ENCODE measurements at places on chromosomes 2 and 18.

DNA sequence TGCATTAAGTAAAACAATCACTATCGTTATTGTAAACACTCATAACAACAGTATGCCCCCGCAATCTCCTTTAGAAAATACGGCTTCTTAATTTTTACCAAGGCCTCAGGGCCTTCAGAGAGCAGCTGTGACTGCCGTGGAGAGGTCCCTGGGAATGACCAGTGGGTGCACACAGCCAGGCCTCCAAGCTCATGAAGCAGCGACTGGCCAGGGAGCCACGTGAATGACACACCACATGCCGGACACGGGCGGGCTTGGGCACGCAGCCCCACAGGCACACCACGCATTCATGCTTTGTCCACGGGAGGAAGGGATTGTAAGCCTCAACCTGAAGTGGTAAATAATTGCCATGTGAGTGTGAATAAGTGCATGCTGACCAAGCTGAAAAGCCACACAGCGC, 121.0 kb downstream of the EIPR1 start:
- no peak for DNase-seq

DNA sequence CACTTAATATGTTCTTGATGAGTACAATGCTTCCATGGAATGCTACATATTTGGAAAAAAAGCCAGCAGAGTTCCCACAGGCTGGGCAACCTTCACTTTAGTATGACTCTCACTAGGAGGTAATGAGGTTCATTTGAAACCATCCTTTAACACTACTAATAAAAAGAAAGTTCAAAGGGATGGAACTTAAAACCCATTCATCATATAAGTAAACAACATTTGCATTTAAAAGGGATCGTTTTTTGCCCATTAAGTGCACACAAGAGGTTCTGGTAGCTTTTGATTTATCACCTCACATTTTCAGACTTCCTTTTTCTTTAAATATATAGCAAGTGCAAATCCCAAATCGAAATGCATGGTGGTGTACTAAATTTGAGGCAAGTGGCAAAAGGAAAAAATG, 270.8 kb upstream of the DCC start:
- no peak for DNase-seq

DNA sequence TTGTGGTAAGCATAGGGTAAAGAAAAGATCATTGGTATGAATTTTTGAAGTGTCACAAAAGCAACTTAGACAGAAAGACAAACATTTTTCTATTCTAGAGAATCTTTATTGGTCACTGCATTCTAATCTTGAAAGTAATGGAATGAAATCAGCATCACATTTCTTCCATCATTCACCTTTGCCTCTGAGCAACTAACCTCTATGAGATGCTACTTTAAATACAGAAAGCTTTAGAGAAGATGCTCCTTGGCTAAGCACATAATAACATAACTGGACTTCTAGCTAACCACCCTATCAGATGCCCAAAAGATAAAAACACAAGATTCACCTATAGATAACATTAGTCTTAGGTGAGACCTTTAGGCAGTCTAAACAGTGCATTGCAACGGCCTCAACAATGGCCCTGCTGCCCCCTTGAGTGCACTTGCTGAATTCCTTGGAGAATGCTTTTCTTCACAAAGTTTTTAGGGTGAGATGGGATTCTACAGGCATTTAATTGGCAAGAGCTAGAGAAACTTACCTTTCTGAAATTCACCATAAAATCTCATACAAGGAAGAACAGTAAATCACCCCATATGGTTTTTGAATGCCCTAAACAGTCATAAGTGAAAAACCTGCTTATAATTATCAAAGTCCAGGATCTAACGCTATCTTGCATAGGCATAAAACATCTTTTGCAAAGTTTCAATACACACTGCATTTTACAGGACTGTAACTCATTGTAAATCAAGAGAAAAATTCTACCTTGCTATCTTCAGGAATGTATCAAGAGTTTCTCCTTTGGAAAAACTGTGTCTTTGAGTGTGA, 791.3 kb upstream of the CHAC2 start:
- no peak for DNase-seq

DNA sequence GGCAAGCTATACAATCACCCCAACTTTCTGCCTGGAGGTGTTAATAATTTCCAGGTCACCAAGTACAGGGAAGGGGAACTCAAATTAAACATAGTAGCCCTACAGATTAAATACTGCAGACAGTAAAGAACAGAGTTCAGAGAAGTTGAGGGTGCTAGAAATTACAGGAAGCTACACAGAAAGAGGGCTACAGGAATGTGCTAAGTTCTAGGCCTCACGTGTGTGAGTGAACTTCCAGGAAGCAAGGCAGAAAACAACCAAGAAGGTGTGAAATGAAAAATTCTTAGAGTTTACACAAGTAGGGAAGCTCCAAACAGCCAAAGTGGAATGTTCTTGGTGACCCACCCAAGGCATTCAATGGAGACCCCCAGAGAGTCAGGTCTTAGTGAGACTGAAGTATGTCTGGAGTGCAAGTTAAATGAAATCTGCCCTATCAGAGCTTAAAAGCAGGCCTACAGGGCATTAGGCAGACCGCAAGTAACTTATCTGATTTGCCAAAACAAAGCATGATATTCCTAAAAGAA, 58.1 kb upstream of the RNU4ATAC start:
- no peak for DNase-seq

DNA sequence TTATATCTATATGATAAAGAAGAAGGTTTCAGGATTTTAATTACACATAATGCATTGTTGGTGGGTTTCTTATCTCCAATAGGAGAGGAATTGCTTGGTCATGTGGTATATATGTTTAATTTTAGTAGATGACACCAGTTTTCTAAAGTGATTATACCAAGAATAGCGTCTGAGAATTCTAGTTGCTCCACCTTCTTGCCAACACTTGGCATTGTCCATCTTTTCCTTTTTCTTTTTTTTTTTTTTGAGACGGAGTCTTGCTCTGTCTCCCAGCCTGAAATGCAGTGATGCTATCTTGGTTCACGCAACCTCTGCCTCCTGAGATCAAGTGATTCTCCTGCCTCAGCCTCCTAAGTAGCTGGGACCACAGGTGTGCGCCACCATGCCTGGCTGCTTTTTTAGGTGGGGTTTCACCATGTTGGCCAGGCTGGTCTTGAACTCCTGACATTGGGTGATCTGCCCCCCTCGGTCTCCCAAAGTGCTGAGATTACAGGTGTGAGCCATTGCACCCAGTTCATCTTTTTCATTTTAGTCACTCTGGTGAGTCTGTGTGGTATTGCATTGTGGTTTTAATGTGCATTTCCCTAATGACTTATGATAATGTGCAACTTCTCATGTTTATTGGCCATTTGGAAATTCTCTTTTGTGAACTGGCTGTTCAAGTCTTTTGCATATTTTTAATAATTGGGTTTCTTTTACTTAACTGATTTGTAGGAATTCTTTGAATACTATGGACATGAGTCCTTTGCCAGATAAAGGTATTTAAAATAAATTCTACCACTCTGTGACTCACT, 37.3 kb upstream of the ZNF512 start:
- no peak for DNase-seq

DNA sequence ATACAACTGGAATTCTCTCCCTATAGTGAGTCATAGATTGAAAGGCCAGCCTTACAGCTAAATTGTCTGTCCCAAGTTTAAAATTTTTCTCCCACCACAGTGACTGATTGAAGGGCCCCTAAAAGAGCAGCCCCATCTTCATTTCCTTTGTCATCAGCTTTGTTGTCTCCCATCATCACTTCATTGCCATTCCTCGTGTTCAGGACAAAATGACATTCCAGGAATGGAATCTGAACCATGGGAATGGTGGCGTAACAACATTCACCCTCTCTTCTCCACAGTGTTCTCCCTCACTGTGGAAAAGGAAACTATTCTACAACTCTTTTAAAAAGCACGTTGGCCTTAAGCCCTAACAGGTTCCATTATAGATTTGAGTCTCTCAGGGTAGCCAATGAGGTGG, 52.1 kb downstream of the PSTPIP2 start:
- no peak for DNase-seq

GRCh38 chr2:66437691-66438497, 3.0 kb downstream of the MEIS1 start:
- no peak for DNase-seq

- no peak for DNase-seq
Measured at GRCh38 chr18:69399253-69399652, 1.4 kb upstream of the DOK6 start.

GRCh38 chr2:100365434-100365833, 43.1 kb upstream of the LONRF2 start:
- no peak for DNase-seq

DNA sequence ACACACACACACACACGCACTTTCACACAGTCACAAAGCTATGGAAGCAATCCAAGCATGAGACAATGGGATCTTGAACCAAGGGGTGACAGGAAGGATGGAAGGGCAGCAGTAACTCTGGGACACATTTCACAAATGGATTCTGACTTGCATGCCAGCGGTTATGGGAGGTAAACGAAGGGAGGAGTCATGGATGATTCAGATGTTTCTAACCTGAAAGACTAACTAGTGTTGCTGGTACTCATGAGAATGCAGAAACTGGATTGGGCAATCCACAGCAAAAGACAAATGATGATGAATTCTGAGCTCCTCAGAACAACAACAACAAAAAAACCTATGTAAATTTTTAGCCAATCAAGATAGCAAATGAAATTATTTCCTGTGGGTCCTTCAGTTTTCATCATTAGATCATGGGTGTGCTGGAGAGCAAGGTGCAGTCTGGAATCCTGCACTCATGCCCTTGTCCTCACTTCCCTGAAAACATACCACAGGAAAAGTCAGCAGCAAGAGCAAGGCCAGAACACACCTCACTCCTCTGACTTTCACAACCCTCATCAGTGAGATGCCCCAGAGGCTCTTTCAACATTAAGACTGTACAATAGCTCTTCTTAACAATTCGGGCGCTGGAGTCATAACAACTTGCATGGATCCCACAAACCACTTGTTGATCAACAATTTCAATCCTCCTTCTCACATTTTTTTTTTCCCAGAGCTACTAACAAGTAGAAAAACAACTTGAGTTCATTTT, 32.6 kb downstream of the ABCA12 start:
- no peak for DNase-seq

- DNase-seq, result no peak
Measured at GRCh38 chr2:118686346-118686745, 161.1 kb downstream of the EN1 start.

GRCh38 chr2:119190321-119191111, 32.0 kb upstream of the C1QL2 start:
- DNase-seq, result no peak

DNA sequence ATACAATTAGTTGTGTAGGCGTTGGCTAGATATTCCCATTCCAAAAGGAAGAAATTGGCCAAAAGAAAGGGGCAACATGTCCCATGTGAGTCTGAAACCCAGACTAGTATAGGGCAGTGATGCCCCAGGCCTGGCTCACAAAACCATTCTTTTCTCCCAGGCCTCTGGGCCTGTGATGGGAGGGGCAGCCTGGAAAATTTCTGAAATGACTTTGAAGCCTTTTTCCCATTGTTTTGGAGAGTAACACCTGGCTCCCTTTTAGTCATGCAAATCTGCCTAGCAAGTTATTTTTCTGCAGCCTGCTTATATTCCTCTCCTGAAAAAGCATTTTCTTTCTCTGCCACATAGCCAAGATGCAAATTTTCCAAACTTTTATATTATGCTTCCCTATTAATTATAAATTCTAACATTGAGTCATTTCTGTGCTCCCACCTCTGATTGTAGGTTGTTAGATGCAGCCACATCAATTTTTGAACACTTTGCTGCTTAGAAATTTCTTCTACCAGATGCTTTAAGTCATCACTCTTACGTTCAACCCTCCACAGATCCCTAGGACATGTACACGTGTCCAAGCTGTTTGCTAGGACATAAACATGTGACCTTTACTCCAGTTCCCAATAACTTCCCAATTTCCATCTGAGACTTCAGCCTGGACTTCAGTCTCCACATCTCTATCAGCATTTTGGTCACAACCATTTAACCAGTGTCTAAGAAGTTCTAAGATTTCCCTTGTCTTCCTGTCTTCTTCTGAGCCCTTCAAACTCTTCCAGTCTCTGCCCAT, 76.1 kb upstream of the MC4R start:
- DNase-seq, result no peak

DNA sequence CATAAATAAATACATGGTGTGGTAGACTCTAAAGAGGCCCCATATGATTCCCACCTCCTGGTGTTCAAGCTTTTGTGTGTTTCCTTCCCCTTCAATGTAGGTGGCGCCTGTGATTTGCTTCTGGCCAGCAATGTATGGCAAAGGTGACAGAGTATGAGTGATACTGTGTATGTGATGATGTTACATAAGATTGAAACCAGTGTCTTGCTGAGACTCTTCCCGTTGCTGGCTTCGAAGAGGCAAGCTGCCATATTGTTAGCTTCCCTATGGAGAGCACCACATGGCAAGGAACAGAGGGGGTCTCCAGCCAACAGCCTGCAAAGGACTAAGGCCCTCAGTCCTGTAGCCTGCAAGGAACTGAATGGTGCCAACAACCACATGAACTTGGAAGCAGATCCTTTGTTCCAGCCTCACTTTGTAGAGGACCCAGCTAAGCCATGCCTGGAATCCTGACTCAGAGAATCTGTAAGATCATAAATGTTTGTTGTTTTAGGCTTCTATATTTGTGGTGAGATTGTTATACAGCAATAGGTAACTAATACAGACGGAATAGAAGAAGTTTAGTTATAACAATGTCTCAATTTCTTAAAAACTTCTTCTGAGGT, 1.7 kb upstream of the SMAD4 start:
- DNase-seq, result no peak

GRCh38 chr2:191836853-191837769, 9.8 kb downstream of the CAVIN2 start:
- DNase-seq, result no peak

- no peak for DNase-seq
Measured at GRCh38 chr2:164742738-164743317, 98.8 kb downstream of the COBLL1 start.

GRCh38 chr18:65988386-65988785, 237.6 kb downstream of the CDH7 start:
- DNase-seq, result no peak

DNA sequence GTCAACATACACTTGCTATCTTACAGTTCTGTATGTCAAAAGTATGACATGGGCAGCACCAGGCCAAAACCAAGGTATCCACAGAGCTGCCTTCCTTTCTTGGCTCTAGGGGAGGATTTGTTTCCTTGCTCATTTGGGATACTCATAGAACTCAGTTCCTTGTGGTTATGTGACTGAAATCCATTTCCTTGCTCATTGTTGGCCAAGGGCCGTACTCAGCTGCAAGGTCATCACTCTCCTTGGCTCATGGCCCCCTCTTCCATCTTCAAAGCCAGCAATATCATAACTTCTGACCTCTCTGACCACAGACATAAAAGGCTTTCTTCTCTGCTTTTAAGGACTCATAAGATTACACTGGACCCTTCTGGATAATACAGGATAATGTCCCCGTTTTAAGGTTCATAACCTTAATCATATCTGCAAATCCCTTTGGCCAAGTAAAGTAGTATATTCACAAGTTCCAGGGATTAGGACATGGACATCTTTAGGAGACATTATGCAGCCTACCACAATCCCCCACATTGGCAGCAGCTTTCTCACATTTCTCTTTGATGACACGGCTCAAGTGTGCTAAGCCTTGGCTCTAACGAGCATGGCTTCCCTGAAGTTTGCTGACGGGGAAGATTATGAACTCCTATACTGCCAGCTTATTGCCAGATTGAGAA, 20.9 kb downstream of the TMEM237 start:
- no peak for DNase-seq

GRCh38 chr2:11292464-11293255, 51.8 kb downstream of the ROCK2 start:
- DNase-seq, result no peak

- no peak for DNase-seq
Measured at GRCh38 chr18:8735274-8735673, 29.9 kb downstream of the MTCL1 start.

Measured in T-helper 22 cell (primary cell).